HL-60 (cell line): ENCODE measurements at places on chromosomes 1 and 21.
A peak's percentile ranks its signal among the peaks of the same experiment; 100 is the strongest.

DNA sequence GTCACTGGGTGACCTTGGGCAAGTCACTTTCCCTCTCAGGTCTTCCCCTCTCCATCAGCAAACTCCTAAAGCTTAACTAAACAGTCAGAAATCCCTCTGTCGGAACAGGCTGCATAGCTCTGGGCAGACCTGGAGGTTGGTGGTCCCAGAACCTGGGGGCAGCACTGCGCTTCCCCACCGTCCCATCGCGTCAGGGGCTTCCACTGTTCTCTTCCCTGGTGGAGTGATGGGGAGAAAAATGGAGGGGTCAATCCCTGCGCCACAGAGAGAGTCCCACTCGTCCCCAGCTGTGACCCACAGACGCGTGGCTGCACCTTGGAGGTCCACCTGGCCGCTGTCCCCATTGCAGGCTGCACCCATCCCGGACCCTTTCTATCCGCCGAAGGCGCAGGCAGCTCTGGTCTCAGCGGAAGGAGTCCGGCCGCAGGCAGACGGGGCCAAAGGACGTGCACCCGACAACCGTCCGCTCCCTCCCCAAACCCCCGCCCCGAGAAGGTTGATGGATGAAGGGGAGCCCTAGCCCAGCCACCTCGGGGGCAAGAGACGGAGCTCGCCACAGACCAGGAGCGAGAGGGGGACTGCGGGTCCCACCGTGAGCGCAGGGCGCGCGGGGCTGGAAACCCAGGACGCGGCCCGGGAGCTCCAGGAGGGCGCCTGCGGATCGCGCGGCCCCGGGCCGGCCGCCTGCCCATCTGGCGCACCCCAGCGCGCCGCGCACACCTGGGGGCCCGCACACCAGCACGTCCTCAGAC lies 588 bp upstream of the WNT3A start:
- DNase-seq: no peak

GRCh38 chr1:59985911-59986515 lies 59.4 kb upstream of the CYP2J2 start:
- DNase-seq: no peak

GRCh38 chr21:31553926-31554325 lies 105.6 kb upstream of the SOD1 start:
- no peak for DNase-seq

- no peak for DNase-seq
Observed at GRCh38 chr1:47711848-47712492, 274.1 kb downstream of the FOXD2 start.

- DNase-seq: no peak
Observed at GRCh38 chr1:36570006-36570405, 87.3 kb upstream of the CSF3R start.

DNA sequence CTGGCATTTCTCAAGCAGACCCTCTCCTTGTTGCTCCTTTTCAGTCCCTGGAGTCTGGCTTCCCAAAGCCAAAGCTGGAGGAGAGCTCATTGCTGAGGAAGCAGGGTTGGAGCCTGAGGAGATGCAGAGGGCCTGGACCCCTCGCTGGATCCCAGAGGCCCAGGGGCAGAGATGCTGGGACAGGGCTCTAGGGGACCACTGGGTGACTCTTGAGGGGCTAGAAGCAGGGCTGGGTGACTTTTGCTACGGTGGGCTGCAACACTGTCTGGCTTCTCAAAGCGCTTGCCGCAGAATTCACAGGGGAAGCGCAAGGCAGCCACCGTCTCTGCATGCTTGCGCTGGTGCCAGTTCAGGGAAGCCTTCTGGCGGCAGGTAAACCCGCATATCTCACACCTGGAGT lies 8.8 kb downstream of the ZNF692 start:
- no peak for DNase-seq

DNA sequence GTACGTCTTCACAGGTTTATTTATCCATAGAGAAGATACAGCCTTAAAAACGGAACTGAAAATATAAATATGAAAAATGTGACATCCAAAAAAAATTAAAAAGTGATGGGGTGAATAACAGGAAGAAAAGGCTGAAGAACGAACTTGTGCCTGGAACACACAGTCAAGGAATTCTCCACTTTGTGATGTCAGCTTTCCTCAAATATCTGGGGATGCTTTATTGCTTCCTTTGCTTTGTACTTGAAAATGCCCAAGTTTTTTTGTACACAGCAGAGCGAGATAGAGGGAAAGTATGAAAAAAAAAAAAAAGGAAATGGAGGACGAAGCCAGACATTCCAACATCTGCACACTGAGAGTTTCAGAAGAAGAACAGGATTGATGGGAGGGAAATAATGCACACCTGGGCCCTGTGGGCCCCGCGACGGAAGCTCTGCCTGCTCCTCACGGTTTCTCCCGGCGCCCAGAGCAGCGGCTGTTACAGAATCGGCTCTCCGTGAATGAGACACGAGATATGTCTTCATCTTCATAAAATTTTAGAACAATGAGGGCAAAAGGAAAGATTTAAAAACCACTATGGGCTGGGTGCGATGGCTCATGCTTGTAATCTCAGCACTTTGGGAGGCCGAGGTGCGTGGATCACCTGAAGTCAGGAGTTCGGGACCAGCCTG lies 10.0 kb upstream of the LRRC3 start:
- DNase-seq: no peak

GRCh38 chr21:44329086-44329889 lies 9.9 kb downstream of the CFAP410 start:
- DNase-seq: peak; percentile 9

GRCh38 chr1:219264561-219264960 lies 90.9 kb downstream of the LYPLAL1 start:
- no peak for DNase-seq

DNA sequence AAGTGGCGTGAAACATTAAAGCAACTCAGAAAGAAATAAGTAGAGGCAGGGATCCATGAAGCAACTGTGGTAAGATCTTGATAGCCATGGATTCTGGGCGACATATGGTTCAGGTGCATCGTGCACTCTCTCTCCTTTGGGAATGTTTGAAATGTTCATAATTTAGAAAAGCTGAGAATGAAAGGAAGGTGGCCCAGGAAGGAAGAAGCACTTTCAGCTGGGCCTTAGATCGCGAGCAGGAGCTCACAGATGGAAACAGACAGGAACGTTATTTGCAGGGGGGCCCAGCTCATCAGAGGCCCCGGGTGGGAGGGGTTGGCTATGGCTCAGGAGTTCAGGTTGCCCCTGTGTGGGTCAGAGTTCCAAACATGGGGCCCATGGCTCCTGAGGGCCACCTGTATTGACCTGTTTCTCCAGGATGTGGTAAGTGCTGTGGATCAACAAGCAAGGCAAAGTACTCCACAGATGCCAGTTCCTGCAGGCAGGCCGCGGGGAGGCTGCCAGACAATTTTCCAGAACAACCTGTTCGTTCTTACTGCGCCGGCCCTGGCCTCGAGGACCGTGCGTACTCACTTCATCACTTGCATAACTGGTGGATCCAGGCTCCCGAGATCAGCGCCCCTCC lies 253.2 kb downstream of the TOMM20 start:
- DNase-seq: no peak

GRCh38 chr1:183435497-183435896 lies 17.3 kb upstream of the NMNAT2 start:
- no peak for DNase-seq

DNA sequence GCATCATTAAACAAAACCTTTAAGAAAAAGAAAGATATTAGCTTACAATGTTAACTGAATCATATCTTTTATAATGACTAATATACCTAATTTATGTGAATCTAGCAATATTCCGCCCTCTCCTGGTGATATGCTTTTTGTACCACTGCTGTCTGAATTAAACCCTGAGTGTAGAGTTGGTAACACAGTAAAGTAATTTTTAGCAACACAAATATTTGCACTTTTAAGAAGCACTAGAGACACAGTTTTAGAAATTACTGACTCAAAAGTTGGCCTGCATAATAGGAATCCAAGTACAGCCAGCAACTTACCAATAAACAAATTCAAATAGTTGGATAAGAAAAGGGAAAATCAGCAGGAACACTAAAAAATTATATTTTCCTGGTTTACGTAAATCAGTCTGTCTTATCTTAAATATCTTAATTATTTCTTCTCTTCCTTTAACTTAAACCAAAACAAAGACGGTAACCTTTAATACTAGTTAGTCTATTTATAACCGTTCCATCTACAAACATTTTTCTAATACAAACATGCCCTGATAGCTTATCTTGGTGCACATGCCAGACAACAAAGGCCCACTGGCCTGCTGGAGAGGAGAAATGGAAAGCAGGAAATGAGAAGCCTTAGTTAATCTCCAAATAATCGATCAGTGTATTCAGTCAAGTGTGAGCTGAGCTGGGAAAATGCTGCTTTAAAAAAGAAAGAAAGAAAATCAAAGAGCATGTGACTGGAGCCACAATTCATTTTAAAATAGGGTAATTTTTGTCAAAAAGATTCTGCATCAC lies 246.0 kb downstream of the RERE start:
- DNase-seq: no peak

DNA sequence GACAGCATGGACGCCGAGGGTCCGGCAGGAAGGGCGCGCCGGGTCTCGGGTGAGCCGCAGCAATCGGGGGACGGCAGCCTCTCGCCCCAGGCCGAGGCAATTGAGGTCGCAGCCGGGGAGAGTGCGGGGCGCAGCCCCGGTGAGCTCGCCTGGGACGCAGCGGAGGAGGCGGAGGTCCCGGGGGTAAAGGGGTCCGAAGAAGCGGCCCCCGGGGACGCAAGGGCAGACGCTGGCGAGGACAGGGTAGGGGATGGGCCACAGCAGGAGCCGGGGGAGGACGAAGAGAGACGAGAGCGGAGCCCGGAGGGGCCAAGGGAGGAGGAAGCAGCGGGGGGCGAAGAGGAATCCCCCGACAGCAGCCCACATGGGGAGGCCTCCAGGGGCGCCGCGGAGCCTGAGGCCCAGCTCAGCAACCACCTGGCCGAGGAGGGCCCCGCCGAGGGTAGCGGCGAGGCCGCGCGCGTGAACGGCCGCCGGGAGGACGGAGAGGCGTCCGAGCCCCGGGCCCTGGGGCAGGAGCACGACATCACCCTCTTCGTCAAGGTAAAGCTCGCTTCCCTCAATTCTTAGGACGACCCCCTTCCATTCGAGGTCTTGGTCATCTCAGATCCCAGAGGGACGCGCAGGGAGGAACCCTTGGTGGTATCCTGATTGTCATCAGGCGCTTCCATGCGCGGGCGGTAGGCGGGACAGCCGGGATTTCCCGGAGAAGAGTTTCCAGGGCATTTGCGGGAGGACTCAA lies 1.6 kb downstream of the CLIC6 start:
- DNase-seq: no peak

- DNase-seq: no peak
Observed at GRCh38 chr1:185934476-185935189, 200.4 kb downstream of the HMCN1 start.

GRCh38 chr1:174021591-174022079 lies 522 bp downstream of the RC3H1 start:
- DNase-seq: peak; percentile 46

- no peak for DNase-seq
Observed at GRCh38 chr1:174322202-174322862, 125.4 kb upstream of the GPR52 start.

- DNase-seq: no peak
Observed at GRCh38 chr1:117030271-117030877, 28.8 kb downstream of the CD101 start.

- DNase-seq: no peak
Observed at GRCh38 chr1:222081859-222082258, 340.0 kb upstream of the DUSP10 start.

DNA sequence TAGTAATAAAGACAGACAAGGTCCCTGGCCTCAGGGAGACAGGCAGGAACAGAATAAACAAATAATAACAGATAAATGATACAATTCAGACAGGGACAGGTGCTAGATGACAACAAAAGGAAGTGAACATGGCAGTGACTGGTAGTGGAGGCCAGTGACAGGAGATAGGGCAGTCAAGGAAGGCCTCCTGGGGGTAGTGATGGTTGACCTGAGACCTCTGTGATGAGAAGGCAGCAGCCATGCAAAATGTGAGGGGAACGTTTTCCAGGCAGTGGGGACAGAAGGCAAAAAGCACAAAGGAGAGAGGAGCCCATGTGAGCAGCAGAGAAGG lies 18.5 kb downstream of the OPTC start:
- no peak for DNase-seq

DNA sequence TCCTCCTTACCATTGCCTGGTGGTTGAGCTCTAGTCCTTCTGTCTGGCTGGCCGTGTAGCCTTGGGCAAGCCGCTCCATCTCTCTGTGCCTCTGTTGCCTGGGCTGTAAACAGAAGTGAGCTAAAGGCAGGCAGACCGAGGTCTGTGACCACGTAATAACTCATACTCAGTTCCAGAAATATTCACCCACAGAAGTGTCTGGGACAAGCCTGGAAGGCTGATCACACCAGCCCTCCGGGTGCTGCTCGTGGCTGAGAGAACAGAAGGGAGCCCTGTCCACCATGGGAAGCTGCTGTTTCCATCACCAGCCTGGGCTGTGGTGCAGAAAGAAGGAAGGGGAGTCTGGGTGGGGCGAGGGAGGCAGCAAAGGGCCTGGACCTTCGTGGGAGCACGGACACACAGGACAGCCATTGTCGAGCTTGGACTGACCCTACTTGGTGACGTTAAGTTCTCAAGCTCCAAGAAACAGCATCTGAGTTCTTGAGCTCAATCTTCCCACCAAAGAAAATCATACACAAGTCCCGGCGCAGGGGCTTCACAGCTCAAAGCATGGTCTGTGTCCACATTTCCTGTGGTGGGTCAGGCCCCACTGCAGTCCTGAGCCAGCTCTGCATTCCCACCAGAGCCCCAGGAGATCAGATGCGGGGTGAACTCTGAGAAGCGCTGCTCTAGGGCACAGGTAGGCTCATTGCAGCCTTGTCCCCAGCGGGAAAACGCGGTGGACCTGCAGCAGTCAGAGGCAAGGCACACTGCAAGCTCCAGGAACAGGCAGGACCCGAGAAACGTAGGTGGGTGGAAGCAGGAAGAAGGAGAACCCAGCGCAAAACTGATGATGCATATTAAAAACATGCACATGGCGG lies 61.8 kb downstream of the RUNX3 start:
- no peak for DNase-seq

DNA sequence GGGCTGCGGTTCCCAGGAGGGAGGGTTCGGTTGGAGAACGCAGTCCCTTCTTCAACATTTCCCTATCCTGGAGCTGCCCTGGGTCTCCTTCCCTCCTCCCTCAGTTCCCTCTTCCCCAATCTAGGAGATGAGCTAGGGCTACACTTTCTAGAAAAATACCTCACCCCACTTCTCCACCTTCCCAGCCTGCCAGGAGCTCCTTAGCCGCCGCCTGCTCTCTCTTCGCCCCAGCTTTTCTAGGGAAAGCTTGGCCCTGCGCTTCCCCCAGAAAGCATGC lies 488 bp upstream of the ADAMTS1 start:
- DNase-seq: no peak

- no peak for DNase-seq
Observed at GRCh38 chr1:112636056-112636455, 16.4 kb downstream of the CAPZA1 start.

GRCh38 chr1:173603056-173603591 lies at the start of gene SLC9C2:
Gene SLC9C2 (minus strand): TSS chr1:173603072. CDS start chr1:173601776, 1,296 bp downstream.
- DNase-seq: peak; percentile 26

DNA sequence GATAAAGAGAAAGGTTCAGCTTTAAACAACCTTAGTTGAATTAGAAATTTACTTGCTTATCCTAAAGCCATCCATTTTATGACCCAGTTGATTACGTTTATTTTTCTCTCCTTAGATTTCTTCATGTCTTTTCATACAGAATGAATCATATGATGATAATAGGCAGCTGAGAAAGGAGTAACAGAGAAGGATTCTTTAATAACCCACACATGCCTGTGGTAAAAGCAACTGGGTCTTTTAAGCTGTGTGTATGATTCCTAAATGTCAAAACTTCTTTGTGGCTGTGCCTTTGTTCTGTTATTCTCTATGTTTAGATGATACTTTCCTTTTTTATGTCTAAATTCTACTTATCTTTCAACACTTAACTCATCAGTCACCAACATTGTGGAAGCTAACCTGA lies 626.5 kb downstream of the NCAM2 start:
- DNase-seq: no peak

- DNase-seq: peak; percentile 49
Observed at GRCh38 chr21:32371913-32372314, 20.9 kb downstream of the URB1 start.
